ENCODE measurements at places on chromosomes 4 and X.

DNA sequence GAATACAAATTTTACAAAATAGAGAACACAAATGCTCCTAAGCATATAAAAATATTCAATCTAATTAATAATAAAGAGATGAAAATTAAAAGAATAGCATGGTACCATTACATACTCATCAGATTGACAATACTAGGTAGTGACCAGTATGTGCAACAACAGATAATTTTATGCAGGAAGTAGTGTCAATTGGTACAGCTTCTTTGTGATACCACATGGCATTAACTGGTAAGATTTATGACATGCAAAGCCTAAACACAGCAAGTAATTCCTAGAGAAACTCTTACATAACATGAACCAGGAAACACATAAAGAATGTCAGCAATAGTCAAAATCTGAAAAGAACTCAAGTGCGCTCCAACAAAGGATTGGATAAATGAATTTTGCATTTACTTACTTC is 26.3 kb downstream of the CXCL2 start:
- DNase-seq = no peak

DNA sequence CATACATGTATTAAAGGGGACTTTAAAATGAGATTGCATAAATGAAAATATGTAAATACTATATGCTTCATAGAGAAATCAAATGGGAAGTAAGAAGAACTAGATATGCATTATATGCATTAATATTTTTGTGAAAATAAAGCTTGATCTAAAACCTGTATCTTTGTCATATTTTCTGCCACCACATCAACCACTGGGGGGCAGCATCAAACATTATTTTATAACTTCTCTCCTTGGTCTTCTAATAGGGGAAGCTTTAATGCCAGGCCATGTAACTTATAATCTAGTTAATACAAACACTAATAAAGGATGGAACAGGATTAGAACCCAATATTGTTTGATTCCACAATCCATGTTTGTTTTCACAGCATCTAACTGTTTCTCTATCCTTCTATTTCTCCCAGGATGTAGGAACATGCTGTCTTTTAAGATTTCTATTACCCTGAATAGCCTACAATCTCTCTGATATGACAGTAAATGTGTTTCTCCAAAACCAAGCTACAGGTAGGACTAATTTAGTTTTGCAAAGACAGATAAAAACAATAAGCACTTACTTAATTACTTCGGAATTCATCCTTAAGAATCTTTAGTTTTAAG is 10.0 kb downstream of the QRFPR start:
- DNase-seq = no peak

- DNase-seq = no peak
Measured at GRCh38 chr4:108868606-108869227, 105.9 kb upstream of the ETNPPL start.

DNA sequence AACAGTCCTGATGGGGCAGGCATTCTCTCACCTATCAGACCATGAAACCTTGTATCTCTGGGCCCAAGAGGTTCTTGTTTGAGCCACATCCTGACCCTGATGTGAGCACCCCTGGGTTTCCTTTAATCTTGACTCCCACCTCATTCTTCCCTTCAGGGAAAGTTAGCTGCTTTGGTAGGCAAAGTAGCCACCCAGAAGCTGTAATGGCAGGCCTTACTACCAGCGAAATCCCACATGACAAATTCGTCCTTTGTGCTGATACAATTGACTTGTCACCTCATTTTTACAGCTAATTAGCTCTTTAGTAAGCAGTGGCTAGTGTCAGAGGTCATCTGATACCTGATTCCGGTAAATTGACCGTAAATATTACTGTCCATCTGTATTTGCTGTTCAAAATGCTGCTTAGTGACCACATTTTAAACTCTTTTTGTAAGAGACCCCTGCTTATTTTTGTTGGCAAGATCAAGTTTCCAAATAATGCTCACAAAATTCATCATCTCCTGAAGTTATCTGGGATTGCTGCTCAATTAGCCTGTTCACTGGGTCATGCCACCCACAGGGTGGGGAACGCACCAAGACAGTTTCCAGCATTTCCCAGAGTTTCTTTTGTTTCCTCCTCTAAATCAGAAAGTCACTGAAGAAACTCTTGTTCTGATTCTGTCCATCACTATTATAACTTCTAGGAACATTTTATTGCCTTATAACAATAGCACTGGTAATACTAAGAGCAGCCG is 329.7 kb downstream of the GPAT3 start:
- no peak for DNase-seq

DNA sequence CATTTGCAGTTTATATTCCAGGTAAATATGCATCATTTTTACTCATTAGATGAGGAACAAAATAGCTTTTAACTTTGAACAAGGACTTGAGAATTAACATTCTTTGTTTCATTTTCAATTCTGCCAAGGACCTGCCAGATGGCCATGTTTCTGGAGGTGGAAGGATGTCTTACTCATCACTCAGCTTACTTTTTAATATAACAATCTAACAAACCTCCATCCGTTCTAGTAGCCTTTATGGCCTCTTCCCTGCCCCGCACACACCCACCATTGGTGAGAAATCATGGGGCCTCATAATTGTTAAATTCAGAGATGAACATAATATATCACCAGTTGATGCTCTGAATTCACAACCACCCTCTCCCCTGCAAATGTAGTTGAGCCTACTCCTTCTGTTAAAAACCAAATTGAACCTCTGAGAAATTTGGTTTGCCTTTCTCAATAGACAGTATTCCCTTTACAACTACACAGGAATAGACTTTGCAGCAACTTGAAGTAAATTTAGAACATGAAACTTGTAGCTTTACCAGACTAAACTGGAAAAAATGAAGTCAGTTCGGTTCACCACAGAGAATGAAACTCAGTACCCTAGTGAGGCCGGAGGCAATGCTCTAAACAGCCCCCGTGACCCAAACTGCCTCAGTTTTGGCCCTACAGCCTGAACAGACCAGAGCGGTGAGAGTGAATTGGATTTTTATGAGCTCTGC is 50.1 kb upstream of the ACSL4 start:
- DNase-seq = no peak

DNA sequence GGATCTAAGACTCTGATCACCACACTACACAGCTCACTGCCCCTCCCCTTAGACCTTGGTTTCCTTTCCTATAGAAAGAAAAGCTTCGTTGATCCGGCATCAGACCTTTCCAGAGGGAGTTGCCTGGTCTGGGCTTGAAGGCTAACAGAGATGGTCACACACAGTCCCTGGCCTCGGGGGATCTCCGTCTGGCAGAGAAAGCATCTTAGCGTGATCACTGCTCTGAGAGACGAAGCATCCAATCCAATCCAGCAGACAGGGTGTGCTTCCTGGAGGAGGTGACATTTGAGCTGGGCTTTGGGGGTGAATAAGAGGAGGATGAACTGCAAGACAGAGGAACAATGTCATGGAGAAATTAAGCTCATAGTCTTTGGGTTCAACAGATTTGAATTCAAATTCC is 49.5 kb downstream of the HTRA3 start:
- no peak for DNase-seq

GRCh38 chr4:6703786-6704185 is 5.9 kb downstream of the MRFAP1L1 start:
- DNase-seq = no peak

DNA sequence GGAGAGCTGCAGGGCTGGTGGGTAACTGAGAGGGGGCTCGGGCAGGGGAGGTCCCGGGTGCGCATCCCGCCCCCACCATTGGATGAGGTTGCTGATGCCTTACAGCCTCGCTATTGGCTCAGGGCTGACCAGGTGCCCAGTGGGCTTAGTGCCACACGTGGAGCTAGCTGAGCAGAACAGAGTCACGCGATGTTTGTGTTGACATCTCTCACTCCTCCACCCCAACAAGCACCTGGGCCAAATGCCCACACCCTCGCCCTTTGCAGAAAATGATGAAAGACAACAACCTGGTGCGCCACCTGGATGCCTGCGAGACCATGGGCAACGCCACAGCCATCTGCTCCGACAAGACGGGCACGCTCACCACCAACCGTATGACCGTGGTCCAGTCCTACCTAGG is 31.8 kb downstream of the ATP2B3 start:
- DNase-seq = no peak

DNA sequence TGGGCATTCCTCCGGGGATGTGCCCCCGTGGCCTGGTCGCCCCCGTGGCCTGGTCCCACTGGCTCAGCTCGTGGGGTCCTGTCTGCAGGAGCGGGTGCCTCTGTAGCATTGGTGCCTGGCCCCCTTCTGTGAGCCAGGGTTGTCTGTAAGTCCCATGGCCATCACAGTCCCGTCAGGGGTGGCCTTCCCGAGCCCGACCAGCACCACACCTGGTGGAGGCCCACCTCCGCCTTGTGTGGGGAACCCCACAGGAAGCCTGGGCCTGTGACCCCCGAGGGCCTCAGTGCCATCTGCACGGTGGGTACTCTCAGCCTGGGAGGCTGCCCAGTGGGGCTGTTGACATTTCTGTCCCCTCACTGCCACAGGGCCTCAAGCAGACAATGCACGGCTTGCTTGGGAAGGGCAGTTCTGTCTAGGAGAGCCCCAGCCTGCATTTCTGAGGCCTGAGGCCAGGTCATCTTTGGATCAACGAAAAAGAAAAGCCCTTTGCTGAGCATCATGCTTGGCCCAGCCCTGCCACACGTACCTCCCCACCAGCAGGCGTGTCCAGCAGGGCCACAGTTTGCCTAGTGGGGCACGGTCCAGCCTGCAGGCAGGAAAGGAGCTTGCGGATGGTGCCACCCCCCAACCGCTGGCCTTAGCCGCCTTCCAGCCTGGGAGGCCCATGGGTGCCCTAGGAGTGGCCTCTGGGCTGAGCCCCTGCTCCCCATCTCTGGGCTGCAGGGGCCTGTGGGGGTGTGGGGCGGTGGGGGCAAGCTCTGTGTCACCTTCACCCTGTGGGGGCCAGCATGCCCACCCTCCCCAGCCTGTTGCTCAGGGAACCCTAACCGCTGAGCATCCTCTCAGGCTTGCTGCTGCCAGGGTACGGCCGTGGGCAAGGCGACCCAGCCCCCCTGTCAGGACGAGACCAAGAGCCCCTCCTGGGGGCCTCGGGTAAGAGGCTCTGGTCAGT is 23.2 kb downstream of the NKX1-1 start:
- no peak for DNase-seq

- no peak for DNase-seq
Measured at GRCh38 chr4:103268746-103269145, 70.6 kb upstream of the CENPE start.

DNA sequence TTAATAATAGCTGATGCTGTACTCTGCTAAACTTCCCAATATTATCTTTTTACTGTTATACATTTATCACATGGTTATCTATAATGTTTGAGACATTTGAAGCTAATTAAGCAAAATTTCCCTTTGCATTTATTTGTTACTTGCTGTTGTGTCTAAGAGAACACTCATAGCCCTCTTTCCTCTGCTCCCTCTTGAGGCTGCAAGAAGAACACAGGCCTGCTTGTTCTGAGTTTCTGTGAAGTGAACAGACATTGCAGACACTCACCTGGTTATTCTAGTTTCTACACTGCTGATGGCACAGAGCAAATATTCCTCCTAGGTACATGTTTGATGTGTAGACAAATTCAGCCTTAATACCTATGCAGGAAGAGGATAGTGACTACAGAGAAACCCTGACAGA is 367.8 kb downstream of the GASK1B start:
- no peak for DNase-seq

- DNase-seq = no peak
Measured at GRCh38 chrX:122625239-122625638, 558.8 kb upstream of the GRIA3 start.

DNA sequence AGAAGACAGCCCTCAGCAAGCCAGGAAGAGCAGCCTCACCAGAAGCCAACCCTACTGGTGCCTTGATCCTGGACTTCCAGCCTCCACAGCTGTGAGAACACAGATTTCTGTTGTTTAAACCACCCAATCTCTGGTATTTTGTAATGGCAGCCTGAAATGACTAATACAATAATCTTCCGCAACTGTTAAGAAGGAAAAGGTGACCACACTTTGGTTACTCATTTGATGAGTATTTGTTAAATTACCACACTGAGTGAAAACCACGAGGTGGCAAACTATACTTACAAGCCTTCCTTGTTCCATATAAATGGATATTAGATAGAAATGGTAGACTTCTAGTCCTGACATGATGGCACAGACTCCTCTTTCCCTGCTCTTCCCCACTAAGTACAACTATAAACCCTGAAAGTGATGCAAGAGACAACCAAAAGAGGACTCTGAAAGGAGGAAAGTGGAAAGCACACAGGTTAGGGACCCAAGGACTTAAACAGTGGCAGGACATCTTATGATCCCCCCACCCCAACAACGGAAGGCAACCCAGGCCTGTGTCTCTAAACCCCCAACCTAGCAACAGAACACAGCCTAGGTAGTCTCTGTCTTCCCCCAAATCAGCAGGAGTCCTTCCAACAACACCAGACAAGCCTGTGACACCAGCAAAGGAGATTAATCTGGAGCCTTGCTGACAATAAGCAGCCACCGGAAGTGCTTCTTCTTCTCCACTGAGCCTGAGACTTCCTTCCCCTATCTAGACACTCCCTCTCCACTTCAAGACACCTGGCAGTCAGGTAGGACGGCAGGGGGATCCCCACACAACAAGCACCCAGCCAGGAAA is 12.3 kb downstream of the ZNF182 start:
- DNase-seq = no peak

Data from brain pericyte (primary cell).